Cardiac muscle cell (in vitro differentiated cells and primary cell): ENCODE measurements at places on chromosomes 6 and 20. TPM values are rescaled to one million over a fixed set of nuclear protein-coding genes. Genes with fewer than 3 reads are reported as not detected.

Gene MCHR2
- polyA plus RNA-seq: not detected in 2 replicates

Gene C2
- 0.48 and 1.5 TPM in 2 replicates for polyA plus RNA-seq

Gene PPP1R18
- polyA plus RNA-seq: 9.9 and 13.0 TPM in 2 replicates

Gene MDFI
- 27.5 and 27.9 TPM in 2 replicates for polyA plus RNA-seq

Gene DCDC2
- 0.64 TPM in 1 of 2 replicates, not detected in the other for polyA plus RNA-seq

Gene CGA
- polyA plus RNA-seq: 0.51 and 1.2 TPM in 2 replicates

Gene ADTRP
- not detected in 2 replicates for polyA plus RNA-seq

Gene THEMIS
- 0.06 TPM in 1 of 2 replicates, not detected in the other for polyA plus RNA-seq

Gene FKBP1C
- polyA plus RNA-seq: 0.39 and 0.48 TPM in 2 replicates
